ENCODE measurements at places on chromosomes 7 and 10. TPM values are rescaled to one million over a fixed set of nuclear protein-coding genes. Genes with fewer than 3 reads are reported as not detected.

GRCh38 chr10:29806350-29806788, 171.6 kb upstream of the SVIL start:
- no peak overlapping the region for H3K4me3 ChIP-seq
- DNase-seq = no peak
- peaks cover 33% of the 10 kb centered on the region for H3K4me1 ChIP-seq
- no peak overlapping the region for H3K27ac ChIP-seq
- H3K27me3 ChIP-seq = peaks cover 4% of the 10 kb centered on the region

- H3K36me3 ChIP-seq = no peaks in the 10 kb centered on the region
- peaks cover 32% of the 10 kb centered on the region for H3K4me1 ChIP-seq
- no peaks in the 10 kb centered on the region for H3K27me3 ChIP-seq
- peak; percentile 81 for DNase-seq
- no peak overlapping the region for H3K4me3 ChIP-seq
Measured at GRCh38 chr10:45091968-45092367, 91.2 kb downstream of the ZNF22 start.

DNA sequence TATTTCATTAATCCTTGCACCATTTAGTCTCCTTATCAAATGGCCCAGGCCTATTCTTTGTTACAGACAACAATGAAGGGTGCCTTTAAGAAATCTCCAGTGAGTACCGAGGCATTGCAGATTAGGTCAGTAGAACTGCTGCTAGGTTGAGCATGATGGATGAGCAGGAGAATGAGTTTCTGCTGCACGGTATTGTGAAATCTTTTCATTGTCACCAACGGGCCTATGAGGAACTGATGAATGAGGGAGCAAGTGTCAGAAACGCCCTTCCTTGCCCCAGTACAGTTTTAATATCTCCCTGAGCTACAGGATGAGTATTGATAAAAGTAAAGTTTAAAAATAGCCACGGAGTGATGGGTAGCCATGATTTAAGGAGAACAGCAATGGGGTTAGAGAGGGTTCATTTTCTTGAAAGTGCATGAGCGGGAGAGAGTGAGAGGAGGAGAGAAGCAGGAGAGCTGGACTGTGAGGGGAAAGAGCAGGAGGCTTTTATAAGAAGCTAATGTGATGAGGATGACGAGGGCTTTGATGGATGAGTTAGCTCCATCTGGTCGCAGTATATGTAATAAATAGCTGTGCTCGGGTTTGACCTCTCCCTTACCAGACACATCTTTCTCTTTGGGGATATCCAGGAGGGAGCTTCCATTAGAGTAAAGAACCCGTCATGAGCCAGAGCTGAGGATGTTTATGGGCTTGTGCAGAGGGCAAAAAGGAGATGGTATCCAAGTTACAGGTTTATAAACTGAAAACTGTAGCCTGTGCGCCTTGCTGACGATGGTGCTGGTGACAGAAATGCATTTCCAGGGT, 526.1 kb downstream of the LRMDA start:
- no peak overlapping the region for H3K4me3 ChIP-seq
- H3K27me3 ChIP-seq = no peaks in the 10 kb centered on the region
- no peaks in the 10 kb centered on the region for H3K36me3 ChIP-seq
- H3K27ac ChIP-seq = no peak overlapping the region
- DNase-seq = no peak

GRCh38 chr7:138299066-138299465, 161.0 kb upstream of the TRIM24 start:
- no peak overlapping the region for H3K27ac ChIP-seq
- no peak overlapping the region for H3K4me3 ChIP-seq
- DNase-seq = no peak
- H3K27me3 ChIP-seq = no peaks in the 10 kb centered on the region
- H3K36me3 ChIP-seq = no peaks in the 10 kb centered on the region
- no peaks in the 10 kb centered on the region for H3K4me1 ChIP-seq

DNTT gene
- polyA plus RNA-seq = not detected

UNCX gene
- polyA plus RNA-seq = not detected

UPK3B gene
- 0.33 TPM for polyA plus RNA-seq
